Activated CD4-positive, CD25-positive, alpha-beta regulatory T cell treated with anti-CD3 and anti-CD28 coated beads, Interleukin-2, amount 50 U/mL, for 72 hours (primary cell): ENCODE measurements at places on chromosomes 3 and 15.

- no peak for DNase-seq
Measured at GRCh38 chr3:86982883-86983282, 8.1 kb downstream of the VGLL3 start.

DNA sequence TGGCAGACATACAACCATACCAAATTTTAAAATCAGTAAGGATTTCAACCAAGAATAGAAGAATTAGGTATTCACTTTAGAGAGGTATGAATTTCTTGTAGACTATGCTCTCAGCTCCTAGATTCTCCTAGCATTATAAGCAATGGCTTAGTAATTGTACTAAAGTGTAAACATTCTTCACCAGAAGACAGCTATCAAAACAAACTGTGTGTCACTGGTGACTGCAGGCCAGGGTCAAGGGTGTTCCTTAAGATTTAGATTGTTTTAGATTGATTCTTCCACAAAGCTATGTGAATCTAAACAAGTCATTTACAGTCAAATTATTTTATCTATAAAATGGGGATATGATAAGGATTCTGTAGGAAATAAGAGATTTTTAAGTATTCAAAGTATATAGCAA, 23.1 kb upstream of the GP5 start:
- no peak for DNase-seq

- no peak for DNase-seq
Measured at GRCh38 chr3:122730240-122730639, 49.6 kb downstream of the PARP14 start.

DNA sequence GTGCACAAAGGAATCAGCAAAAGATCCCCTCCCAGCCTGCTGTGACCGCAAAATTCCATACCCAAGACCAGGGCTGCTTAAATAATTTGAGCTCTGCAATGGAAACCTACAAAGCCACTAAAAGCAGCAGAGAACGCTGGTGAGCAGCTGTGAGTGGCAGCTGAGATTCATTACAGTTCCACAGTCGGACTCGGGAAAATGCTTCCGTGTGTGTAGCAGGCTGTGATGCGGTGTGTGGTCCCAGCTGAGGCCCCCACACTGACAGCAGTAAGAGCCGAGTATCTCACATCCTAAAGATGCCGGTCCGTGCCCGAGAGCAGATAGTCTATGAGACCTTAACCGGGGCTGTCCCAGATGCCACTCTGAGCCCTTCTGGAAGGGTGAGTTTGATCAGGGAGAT, 37.4 kb downstream of the TM2D3 start:
- no peak for DNase-seq

DNA sequence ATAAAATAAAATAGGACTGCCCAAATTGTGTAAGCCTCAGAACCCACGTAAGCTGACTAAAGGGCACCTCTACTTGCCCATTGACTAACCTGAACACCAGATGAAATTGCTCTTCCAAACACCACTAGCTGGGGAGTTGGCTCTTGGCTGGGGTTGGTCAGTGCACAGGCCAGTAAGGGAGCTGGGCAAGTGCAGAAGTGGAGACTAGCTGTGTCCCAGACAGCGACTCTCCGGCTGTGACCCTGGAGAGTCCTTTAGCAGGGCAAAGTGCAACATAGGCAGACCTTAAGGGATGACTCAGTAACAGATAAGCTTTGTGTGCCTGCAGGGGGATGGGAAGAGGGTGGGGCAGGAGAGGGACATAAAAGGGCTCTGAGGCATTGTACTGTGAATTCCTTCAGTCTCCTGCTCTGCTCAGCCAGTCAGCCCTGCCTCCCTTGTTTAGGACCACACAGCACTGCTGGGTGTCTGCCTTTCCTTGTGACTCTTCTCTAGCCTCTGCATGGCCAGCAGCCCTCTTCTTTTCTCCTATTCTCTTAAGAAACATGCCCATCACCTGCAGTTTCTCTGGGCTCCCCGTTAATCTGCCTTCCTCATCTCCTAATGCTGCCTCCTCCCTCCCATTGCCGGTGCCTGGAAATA, 13.2 kb downstream of the NR1I2 start:
- no peak for DNase-seq

GRCh38 chr3:38834110-38834509, 18.1 kb upstream of the SCN10A start:
- peak; percentile 58 for DNase-seq

DNA sequence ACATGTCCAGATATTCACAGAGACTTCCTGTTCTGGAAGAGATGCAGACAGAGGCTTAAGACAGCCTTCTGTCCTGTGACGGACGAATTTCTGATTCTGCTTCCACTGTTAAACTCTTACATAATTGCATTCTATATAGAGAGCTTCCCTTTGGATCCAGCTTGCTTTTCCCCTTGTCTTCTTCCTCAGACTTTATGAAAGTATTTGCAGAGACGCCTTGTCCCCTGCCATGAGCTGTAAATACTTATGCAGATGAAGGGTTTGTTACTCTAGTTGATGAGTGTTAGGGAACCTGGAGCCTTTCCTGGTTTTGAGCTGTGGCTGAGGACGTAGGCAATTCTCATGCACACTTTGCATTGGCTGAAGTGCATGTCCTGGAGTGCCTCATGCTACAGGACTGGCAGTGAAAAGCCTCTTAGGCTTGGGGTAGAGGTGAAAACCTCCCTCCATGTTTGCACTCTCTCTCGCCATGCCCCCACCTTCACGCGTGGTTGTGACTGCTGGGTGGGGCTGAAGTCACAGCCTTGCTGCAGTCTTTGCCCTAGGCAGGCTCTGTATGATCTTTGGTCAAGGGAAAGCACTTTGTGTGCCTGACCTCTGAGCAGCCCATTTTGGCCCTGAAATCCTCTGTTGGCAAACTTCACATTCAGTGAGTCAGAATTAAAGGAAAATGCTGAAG, 286.6 kb downstream of the PTPRG start:
- no peak for DNase-seq

- no peak for DNase-seq
Measured at GRCh38 chr3:46372492-46373359, 2.0 kb downstream of the CCR5 start.

DNA sequence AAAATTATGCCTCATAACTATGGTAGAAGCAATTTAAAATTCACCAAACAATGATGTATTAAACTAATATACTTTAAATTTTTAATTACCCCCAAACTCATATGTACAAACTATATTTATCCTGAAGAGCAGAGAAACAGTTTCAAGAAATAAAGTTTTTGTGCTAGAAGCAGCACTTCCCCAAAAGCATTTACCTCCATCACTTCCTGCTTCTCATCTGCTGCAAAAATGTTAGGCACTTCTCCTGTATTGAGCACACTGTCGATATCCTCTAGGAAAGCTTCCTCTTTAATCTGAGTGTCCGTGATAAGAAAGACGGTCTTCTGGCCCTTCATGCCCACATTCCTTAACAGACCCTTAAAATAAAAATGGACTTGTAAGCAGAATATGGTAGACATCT, 101.5 kb upstream of the ASB14 start:
- DNase-seq = no peak

DNA sequence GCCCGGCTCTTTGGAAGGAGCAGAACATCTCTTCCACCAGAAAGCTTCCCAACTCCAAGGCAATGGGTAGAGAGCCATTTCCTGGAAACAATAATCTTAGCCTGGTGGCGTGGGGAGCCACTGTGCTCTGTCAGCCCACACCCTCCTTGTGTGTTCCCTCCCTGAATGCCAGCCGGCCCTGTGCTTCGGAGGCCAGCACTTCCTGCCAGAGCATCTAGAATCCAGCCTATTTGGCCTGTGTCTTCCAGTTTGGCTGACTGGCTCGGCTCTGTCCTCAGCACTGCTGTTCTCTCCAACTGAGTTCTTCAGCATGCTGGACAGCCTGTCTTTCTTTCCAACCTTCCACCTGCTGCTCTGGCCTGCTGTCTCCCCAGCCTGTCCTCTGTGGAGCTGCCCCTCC, 349.3 kb downstream of the MFSD1 start:
- no peak for DNase-seq

DNA sequence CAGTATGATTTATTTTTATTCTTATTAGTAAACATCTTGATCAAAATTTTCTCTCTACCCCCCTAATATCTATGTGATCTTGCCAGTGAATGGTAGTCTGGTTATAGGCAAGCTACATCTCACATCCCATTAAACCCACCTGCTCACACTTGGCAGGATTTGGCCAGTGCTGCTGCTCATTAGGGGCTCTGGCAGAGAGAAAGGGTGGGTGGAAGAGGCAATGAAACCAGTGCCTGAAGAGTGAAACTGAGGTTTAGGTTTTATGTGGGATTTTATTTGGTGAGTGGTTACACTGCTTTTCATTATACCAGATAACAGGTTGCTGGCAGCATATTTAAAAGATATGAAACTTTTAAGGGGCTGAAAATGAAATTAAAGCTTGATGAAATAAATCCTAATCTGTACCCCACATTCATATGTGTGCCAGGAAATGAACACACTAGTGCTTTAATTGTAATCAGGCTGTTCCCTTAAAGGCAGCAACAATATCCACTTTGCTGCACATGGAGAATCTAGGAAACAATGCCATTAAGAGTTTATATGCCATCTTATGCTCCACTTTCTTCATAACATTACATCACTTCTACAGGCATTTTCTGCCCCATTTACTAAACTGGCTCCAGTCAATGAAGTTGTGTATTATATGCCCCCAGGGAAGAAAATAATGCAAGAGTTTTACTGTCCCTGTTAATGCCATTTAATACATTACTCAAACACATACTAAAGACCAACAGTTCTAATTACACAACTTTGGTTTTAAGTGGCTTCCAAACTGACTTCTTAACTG, 688.7 kb downstream of the MECOM start:
- no peak for DNase-seq

DNA sequence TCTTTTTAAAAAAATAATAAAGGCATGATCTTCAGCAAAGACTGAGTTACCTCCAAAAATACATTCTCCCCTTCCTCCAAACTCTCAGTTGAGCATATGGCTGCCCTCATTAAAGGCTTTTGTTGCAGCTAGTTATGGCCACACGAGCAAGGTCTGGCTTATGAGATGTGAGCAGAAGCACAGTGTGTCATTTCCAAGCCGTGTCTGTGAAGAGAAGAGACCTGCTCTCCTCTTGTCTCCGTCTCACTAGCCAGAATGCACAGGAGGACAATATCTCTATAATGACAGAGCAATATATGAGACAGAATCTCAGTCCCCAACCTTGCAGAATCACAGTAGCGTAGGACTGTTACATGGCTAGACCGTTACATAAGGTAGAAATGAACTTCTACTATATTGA, 152.3 kb downstream of the MAGI1 start:
- DNase-seq = no peak

DNA sequence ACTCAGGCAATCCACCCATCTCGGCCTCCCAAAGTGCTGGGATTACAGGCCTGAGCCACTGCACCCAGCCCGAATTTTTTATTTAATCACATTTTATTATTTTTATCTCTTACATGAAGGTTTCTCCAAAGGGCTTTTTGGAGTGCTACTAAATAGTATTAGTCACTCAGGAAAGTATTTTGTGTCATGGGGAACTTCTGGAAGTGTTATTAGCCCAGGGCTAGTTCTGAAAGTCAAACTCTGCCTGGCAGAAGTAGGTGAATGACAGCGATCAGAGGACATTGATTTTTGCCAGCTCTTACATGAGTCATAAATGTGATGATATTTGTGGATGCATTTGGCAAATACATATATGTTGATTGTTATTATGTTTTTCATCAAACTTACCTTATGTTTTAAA, 48.7 kb downstream of the ZPLD1 start:
- DNase-seq = no peak

DNA sequence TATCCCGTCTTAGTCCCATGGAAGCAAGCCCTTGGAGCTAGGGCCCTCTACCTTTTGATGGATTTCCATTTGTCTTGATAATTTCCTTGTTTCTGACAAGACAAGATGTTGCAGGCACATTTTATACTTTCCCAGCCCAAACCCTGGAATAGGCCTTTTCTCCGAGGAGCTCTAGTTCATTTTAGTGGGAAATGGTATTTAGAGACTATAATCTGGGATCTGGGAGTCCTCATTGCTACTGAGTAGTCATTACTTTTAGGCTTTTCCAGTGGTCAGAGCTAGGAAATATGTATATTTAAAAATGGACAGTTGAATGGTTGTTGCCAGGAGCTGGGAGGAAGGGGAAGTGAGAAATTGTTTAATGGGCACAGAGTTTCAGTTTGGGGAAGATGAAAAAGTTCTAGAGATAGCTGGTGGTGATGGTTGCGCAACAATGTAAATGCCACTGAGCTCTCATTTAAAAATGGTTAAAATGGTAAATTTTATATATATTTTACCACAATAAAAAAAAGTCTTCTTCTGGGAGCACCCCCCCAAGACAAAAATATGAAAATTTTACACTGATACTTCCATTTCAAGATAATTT, 31.6 kb downstream of the MLH1 start:
- DNase-seq = no peak

GRCh38 chr15:65069179-65069578, 1.4 kb upstream of the RASL12 start:
- no peak for DNase-seq

- no peak for DNase-seq
Measured at GRCh38 chr3:41239587-41239986, 40.3 kb downstream of the CTNNB1 start.

GRCh38 chr15:92614301-92614700, 41.3 kb downstream of the FAM174B start:
- no peak for DNase-seq

- no peak for DNase-seq
Measured at GRCh38 chr3:131944676-131945075, 90.1 kb downstream of the CPNE4 start.

- no peak for DNase-seq
Measured at GRCh38 chr3:16869261-16870005, 15.3 kb upstream of the PLCL2 start.

- no peak for DNase-seq
Measured at GRCh38 chr3:197490098-197491058, 65.4 kb downstream of the BDH1 start.

- no peak for DNase-seq
Measured at GRCh38 chr15:26767169-26767670, 5.6 kb downstream of the GABRB3 start.

- DNase-seq = no peak
Measured at GRCh38 chr15:41779662-41780157, 5.4 kb downstream of the MAPKBP1 start.

DNA sequence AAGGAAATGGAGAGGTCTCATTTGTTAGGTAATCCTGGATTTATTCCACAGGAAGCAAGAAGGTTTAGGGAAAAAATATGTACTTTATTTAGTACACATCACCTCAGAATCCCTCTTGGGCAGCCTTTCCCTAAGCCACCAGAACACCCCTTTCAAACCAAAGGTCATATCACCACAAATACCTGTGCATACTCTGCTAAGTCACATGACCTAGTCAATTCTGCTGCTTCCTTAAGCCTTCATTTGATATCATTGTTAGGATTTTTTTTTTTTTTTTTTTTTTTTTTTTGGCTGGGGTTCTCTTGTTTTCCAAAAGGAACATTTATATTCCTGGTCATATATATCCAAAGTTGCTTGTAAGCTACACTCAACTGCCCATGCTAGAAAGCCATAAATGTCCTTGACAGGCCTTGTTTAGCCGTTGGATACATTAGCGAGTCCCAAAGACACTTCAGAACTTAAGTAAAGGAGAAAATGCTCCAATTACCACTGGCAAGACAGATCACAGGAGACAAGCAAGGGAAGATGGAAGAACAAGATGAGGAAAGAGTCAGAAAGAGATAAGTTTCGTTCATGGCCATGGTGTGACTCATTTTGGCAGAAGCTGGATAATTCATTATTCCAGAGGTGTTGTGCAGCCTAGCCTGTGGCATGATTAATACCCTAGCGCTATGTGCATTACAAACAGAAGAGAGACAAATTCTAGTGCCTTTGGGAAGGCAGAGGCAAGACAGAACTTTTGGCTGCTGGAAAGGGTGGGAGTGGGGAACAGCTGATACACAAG, 155.6 kb upstream of the SLC2A2 start:
- no peak for DNase-seq

- no peak for DNase-seq
Measured at GRCh38 chr3:116198087-116198486, 247.2 kb downstream of the LSAMP start.
